ENCODE measurements at places on chromosomes 4 and X.

GRCh38 chr4:172050911-172051310 is 237.7 kb downstream of the GALNTL6 start:
- DNase-seq: no peak

- DNase-seq: no peak
These were observed 38.7 kb downstream of the ARHGEF9 start for GRCh38 chrX:63746278-63746677.

DNA sequence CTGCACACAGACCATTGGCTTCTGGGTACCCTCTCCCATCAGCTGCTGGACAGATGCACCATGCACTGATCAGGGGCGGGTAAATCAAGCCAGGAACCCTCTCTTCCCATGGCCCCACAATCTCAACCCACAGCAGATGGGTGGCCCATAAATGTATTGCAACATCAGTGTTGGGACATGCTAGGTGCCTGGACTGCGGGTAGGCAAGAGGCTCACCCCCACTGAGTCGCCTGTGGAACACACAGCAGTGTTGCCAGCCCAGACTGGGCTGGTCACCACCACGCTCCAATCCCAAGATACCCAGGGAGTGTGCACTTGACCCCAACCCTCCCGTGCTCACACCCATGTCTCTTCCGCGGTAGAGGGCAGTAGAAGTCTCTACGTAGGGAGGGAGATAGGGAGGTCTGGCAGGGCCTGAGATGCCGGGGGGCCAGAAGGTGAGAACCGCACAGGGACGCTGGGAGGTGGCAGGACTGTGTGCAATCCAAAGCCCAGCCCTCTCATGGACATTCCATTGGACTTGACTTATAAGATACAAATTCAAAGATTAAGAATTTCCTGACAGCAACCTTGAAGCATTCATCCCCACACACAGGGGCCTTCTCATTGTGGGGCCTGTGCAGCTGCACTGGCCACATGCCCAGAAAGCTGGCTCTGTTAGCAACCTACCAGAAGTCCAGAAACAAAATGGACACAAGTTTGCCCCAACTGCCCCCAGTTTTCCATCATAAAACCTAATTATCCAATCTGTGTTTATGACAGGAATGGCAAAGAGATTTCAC is 183.7 kb downstream of the NSUN7 start:
- DNase-seq: no peak

- no peak for DNase-seq
These were observed 23.9 kb downstream of the SRD5A3 start for GRCh38 chr4:55369968-55370367.

DNA sequence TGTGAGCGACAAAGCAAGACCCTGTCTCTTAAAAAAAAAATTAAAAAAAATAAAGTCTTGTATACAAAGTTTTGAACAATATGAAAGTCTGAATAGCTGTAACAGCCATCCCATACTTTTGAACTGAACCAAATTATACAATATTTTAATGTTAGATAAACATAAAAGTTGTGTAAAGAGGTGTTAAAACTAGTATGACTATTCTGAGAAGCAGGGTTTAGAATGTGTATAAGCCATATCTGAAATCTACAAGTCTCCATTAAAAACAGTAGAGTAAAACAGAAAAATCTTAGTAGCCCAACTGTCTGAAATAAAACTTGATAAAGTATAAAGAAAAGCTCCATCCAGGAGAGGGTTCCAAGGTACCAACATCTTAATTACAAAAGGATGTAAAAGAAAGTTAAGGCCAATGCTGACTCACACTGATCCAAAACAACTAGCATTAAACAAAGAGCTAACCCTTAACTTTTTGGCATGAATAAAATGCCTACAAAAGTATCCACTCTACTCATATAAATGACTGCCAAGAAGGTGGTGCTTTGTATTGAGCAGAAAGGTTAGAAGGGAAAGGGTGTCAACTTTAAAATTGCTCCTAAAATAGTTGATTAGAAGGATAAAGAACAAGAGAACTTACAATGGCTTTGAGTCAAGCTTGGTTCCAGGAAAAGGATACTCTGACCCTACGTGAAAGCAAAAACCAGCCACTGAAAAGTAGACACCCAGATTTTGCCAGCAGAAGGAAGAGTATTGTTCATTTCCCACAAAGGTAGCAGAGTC is 18.5 kb downstream of the CNOT6L start:
- DNase-seq: no peak

GRCh38 chr4:37864786-37865185 is 26.1 kb upstream of the TBC1D1 start:
- no peak for DNase-seq

DNA sequence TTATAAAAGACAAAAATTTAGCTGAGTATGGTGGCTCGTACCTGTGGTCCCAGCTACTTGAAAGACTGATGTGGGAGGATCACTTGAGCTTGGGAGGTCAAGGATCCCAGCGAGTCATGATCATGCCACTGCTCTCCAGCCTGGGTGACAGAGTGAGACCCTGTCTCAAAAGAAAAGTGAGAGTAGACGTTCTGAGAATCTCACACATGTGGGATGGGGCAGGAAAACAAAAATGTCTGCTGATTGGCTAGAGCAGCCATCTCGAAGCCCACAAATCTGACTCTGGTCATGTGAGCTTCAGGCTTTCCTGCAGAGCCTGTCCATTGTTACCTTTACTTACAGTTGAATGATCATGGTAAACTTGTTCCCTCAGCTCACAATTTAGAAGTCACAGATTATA is 23.1 kb upstream of the SLC9A7 start:
- DNase-seq: no peak

DNA sequence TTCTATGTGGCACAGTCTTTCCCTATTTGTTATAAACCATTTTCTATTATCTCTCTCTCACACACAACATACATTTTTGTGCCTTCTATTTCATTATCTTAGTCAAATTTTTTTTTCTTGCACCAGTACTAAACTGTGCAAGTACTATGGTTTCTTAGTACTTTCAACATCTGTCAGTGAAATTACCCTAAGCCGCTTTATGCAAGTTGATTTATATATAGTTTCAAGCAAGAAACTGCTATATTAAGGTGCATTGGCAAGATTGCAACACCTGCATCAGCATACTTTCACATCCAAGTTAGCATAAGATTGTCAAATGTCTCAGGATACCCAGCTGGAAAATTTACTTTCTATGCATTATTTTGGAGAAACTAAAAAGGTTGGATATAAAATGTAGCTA is 180.2 kb upstream of the FSTL5 start:
- no peak for DNase-seq

DNA sequence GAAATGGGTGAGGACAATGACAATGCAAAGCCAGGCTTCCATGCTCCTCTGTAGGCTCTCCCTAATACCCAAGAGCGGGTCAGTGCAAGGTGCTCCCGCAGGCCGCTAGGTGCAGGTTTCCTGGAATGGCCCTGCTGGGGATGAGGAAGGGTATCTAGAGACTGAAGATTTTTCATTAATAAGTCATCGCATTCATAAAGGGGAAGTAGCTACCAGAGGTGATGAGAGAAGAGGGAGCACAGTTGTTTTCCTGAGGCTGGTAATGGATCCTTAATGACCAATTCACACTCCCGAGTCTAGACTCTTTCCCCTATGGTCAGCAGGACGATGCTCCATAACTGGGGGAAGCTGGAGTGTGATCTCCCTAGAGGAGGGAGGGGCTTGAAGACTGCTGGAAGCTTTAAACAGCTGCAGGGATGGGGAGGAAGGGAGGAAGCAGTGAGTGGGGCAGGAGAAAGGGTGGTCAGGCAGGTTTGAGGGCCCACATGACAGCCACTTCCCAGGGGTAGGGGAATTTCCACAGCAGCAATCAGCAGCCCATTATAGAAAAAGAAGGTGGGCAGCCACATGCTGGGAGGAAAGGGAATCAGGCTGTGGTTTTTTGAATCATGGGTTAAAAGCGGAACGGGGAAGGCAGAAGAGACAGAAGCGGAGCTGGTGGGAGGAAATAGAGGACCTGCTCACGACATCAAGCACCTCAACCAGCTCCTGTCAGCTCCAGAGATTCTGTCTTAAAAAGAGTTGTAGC is 10.2 kb upstream of the ATP6AP2 start:
- DNase-seq: no peak

DNA sequence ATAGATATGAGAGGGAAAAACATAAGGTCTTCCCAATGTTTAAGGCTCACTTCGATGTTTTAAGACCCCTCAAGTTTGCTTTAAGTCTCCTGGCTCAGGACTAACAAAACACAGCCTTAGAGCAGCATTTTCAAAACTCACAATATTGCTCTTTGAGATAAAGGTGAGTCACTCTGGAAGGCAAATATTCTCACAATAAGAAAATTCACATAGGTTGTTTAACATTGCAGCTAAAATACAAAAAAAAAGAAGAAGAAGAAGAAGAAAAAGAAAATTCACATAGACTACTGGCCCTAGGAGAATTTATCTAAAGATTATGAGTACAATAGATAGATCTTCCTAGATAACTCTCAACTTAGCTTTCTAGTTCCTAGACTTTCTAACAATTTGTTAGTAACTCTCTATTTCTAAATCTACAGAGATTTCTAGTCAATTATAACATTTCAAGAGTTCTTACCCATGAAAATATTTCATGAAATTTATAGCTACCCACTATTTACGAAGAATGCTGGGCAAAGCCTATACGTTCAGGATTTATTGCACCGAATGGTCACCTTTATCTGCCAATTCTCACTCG is 267.0 kb downstream of the CHIC1 start:
- DNase-seq: no peak

DNA sequence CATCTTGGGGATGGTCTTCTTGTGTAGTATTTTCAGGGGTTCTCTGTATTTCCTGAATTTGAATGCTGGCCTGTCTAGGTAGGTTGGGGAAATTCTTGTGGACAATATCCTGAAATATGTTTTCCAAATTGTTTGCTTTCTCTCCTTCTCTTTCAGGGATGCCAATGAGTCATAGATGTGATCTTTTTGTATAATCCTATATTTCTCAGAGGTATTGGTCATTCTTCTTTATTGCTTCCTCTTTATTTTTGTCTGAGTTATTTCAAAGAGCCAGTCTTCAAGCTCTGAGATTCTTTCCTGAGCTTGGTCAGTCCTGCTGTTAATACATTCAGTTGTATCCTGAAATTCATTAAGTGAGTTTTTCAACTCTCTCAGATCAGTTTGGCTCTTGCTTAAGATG is 73.1 kb downstream of the MAMLD1 start:
- DNase-seq: no peak

DNA sequence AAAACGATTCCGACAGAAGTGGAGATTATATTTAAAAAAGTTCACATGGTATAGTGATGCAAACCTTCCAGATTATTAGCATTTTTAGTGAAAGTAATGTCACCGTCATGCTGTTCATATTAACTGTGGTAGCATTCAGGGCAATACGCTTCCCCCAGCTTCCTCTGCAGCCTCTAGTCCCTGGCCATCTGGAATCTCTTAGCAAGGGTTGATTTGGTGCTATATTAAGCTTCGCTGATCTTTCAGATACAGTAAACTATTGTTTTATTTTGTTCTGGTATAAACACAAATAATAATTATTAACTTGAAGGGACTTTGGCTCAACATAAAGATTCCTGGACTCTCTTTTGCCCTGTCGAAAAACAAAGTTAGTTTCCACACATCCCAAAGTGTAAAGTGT is 1080.5 kb upstream of the TENM3 start:
- no peak for DNase-seq

DNA sequence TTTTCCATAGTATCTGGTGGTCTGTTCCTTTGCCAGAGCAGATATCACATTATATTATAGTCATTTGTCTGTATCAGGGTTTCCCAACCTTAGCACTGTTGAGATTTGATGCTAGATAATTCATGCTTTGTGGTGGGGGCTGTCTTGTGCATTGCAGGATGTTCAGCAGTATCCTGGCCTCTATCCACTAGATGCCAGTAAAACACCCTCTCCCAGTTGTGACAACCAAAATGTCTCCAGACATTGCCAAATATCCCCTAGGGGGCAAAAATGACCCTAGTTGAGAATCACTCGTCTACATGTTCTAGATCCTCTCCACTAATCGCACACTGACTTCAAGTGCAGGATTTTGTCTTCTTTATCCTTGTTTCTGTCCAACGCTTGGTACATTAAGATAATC is 160.8 kb downstream of the FANCB start:
- no peak for DNase-seq

DNA sequence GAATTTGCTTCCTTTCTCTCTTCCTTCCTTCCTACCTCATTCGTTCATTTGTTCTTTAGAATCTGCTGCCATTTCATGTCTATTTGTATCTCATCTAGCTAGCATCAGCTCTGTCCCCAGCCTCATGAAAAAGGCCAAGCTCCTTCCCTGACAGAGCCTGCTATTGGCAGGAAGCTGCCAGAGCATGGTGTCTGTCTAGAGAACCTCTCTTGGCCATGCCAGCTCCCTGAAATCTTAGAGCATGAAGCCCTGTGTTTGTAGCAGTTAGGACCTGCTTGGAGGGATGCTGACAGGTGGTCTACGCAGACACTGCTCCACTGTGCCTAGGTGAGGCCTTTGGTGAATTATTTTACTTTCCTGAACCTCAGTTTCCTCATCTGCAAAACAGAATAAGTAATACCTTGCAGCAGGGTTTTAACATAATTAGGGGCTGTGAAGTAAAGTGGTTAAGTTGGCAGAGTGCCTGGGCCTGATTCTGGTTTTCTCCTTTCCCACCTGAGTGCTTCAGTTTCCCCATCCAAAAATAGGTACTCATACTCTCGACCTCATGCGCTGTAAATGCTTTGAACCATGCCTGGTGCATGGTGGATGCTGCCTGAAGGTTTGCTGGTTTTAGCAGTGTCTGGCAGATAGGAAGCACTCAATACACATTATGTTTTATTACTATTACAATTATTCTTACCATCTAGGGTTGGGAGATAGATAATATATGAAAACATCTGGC is 4.7 kb downstream of the PTTG2 start:
- DNase-seq: no peak

- no peak for DNase-seq
These were observed 319.0 kb downstream of the STK32B start for GRCh38 chr4:5370286-5370685.

DNA sequence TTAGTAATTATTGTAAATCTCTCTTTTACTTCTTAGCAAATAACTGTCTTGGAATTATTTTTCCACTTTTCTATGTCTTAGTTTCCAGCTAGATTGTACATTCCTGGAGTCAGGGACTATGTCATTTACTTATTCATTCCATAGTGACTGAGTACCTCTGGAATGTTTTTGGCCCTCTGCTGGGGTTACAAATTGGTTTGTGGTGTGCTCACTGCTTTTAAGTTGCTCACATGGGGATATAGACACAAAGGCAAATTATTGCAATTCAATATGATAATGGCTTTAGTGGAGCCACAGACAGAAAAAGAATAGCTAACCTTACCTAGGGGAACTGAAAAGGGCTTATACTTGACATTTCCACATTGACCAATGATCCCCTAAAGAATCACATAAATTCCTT is 63.7 kb upstream of the PDGFRA start:
- no peak for DNase-seq

DNA sequence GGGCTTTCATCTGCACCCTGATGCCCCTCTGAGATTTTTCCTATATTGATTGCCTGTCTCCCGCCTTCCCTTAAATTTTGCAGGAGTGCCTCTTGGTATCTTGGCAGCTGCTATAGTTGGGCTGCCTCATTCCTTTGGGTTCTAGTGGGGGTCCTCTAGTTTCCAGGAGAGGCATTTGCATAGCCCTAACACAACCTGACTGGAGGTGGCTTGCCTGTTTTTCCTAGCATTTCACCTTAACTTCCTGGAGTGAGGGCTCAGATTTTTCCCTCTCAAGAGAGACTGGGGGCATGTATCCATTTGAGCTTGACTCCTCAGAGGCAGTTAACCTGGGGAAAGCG is 46.0 kb downstream of the UGT2A3 start:
- DNase-seq: no peak

- no peak for DNase-seq
These were observed 278.0 kb downstream of the ANK2 start for GRCh38 chr4:113327494-113327893.

GRCh38 chr4:159014859-159015258 is 88.0 kb upstream of the RAPGEF2 start:
- DNase-seq: no peak

GRCh38 chrX:15242899-15243555 is 26.9 kb downstream of the ASB9 start:
- peak; percentile 4 for DNase-seq
